ENCODE measurements at places on chromosomes 3 and 15.

GRCh38 chr15:47293466-47294162, 423.7 kb upstream of the SEMA6D start:
- DNase-seq, result no peak

DNA sequence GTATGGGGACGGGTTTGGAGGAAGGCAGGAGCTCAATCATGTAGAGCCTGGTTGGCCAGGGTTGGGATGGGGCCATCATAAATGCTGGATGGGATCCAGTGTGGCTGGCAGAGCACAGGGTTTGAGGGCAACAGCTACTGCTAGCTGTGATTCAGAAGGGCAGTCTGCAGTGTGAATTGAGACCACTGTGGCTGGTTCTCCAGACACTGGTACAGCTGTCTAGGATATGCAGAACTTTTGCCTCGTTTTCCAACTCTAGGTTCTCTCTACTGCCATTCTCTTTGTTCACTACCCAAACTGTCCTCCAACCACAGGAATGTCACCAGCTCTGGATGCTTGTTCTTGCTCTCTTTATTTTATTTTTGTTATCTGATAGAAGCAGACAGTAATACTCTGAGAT, 543.6 kb downstream of the AGBL1 start:
- no peak for DNase-seq

- no peak for DNase-seq
These were observed 143.6 kb upstream of the SLITRK3 start for GRCh38 chr3:165339753-165340152.

GRCh38 chr3:136135039-136135802, 60.9 kb downstream of the MSL2 start:
- DNase-seq, result peak; percentile 77

DNA sequence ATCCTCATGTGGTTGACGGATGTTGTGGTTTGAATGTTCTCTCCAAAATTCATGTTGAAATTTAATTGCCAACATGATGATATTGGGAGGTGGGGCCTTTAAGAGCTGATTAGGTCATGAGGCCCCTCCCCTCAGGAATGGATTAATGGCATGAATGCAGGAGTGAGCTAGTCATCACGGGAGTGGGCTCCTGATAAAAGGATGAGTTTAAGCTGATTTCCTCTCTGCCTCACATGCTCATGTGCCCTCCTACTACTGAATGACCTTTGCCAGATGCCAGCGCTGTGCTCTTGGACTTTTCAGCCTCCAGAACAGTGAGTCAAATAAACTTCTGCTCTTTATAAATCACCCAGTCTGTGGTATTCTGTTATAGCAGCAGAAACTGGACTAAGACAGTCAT, 111.2 kb downstream of the MYO5A start:
- no peak for DNase-seq

DNA sequence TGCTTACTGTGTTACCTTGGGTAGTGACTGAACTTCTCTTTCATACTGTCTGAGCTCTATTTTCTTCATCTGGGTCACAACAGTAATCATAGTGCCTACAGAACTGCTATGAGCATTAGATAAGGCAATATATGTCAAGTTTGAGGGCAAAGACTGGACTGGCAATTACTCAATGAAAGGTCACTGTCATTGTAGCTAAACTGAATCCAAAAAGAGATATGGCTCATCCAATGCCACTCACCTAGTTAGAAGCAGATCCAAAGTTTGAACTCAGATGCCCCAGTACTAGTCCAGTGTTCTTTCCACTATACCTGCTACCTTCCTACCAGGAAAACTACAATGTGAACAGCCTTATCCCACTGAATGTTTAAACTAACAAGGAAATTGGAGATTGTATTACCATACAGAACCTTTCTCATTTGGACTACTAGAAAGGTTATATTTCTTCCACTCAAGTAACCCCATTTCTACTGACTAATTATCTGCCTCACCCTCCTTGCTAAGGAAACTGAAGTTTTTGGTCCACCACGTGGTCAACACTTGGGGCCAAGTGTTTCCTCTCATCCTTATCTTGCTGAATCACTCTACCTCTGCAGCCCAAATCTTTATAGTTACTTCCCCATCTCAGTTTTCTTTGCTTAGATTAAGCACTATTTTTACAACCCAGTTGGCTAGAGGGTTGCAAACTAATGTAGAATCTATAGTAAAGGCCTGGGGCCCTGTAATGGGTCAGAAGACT, 202.3 kb upstream of the LPP start:
- no peak for DNase-seq

DNA sequence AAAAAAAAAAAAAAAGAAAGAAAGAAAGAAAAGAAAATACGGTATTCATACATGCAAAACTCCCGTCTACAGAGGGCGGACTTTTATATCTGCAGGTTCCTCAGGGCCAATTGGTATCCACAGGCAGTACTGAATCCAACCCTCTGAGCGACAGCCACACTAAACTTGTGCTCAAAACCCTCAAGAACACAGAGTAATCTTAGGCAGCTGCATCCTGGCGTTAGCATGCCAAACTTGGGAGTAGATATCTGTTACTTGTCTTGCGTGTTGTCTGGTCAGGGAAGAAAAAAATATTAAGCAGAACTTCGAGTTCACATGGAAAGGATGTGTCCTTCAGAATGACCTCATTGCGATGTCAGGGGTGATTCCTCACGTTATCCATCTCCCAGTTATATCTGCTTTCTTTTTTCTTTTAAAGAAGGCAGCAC, 12.8 kb downstream of the SNAP23 start:
- DNase-seq, result no peak

DNA sequence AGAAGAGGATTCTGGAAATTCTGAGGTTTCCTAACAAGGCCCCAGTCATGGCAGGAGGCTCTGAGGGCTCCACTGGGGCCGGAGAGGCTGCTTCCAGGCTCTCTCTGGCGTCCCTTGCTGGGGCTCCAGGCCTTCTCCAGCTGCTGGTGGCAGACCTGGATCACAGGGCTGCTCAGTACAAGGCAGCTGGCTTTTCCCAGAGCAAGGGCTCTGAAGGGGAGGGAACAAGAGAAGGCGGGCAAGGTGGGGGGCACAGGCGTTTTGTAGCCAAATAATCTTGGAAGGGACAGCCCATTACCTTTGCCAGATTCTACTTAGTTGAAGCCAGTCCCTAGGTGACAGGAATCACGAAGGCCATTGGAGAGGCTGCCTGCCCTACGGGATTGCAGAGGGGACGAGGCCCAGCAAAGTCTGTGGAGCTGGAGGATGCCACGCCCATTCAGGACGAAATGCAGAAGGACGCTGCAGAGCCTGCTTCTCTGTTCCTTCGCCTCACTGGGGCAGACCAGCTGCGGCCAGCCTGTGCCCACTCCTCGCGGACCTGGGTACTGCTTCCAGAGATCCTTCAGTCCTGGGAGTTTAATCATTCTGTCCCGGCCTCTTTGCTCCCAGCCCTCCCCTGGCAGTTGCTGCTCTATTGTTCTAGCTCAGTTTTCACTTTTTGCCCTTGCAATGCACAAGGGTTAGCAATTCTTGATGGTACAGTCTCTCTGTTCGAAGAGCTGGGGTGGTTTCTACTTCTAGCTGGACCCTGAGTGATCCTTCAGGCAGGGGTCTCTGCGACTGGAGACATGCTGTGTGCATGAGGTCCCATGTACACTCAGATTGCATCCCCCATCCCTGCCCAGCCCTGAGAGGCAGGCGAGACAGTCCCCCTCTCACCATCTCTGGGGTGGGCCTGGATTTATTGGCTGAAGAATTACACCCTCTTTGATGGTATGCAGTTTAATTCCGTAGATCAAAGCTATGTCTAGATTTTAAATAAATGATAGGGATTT, 149.3 kb upstream of the MEF2A start:
- DNase-seq, result no peak

DNA sequence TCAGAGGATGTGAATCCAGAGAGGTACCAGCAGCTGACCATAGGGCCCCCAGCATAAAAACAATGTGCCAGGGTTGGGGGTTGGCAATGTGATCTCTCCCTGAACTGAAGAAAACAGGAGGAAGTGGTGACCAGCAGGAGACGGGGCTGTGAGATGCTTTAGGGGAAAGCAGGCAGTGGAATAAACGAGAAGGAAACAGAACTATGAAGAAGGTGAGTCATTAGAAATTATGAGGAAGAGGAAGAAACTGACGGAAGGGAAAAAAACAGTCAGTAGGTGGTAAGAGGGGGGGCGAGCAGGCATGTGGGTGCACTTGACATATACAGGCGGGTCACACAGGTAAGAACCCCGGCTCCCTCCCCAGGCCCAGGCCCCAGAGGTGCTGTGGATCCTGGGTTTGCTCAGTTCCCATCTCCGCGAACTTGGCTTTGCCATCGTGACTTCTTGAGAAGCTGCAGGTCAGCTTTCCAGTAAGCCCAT, 42.2 kb upstream of the B3GNT5 start:
- no peak for DNase-seq

DNA sequence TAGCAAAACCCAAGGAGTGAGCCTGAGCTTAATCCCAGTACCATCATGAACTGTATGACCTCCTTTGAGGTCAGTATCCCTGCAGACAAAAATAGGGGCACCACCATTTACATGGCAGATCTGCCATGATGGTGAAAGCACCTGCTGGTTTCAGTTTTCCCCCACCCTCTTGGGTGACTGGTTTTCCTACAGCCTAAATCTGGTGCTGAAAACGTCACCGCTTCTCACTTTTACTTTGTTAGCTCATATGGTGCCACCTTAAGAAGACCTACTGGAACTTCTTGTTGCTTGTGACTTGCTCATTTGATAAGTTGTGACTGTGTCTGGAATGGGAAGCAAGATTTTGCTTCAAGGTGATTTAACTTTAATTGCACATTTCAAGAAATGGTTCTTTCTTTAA, 5.1 kb downstream of the PPP1R2 start:
- DNase-seq, result no peak

GRCh38 chr3:56799251-56799882, 2.4 kb downstream of the ARHGEF3 start:
- DNase-seq, result peak; percentile 88

- no peak for DNase-seq
These were observed 225.8 kb upstream of the UMPS start for GRCh38 chr3:124504332-124505059.

DNA sequence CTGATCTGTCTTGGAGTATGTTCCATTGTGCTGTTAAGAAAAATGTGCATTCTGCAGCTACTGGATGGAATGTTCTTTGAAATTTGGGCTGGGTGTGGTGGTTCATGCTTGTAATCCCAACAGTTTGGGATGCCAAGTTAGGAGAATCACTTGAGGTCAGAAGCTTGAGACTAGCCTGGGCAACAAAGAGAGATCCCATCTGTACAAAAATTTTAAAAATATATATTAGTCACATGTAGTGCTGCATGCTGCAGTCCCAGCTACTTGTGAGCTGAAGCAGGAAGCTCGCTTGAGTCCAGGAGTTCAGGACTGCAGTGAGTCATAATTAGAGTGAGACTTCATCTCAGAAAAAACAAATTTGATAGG, 62.8 kb upstream of the PLSCR4 start:
- no peak for DNase-seq

GRCh38 chr3:58346368-58346767, 13.7 kb downstream of the PXK start:
- DNase-seq, result no peak

DNA sequence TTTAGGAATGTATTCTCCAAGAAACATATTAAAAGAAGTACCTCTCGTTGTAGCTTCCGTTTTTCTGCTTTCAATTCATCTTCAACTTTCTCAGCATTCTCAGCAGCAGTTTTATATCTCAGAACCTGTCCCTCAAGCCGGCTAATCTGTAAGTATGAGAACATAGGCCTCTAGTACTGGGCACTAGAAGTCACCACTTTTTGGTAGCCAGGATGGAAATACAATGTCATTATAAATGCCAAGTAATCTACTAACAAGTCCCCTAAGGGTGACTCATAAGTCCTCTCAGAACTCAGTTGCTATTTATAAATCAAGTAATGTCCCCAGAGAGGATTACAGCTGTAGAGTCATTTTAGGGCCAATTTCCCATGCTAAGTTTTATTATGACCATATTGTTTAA, 61.1 kb downstream of the MLH1 start:
- no peak for DNase-seq

DNA sequence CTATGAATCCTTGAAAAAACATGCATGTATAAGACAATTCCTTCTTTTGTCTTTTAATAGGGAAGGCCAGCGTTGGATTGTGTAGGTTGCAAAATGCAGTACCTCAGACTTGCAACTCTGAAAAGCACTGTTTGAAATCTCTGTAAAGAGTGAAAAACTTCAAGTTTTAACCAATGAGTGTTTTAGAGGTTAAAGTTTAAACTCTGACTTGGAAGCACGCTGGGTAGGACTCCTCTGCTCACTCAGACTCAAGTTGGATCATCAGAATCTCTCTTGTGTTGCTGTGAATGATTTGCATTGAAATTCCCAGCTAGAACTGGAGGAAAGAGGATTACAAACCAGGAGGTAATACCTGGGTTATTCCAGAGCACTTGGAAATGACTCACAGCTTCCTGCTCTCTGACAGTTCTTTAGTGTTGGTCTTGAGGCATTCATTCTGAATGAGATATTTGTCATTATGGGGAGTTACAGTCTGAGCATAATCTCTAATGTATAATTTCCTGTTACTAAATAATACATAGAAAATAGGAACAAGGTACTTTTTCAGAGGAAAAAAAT, 49.1 kb downstream of the PLS1 start:
- no peak for DNase-seq

DNA sequence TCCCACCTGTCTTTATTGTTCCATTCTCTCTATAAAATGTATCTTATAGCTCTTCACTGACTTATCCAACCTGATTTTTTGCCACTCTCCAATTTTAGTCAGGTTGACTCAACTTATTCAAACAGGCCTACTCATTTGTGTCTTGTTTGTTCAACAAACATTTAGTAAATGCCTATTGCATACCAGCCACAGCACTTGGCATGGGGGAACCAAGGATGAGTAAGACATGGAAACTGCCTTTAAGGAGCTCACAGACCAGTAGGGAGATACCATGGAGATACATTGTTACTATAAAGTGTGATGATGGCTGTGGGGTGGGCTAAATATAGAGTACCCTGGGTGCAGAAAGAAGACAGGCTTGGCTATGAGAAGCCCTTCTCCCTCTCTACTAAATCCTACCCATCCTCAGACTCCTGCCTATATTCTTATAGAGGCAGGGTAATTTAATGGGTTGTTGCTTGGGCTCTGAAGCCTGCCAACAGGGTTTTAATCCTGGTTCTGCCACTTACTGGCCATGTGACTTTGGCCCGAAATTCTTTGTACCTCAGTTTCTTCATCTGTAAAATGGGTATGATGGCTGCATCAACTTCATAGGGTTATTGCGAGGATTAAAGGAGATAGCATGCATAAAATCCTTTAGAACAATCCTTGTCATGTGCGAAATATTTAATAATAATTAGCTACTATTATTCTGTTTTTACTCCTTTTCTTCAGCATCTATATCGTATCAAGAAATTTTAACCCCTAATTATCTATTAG, 348.5 kb upstream of the UMPS start:
- DNase-seq, result no peak

- DNase-seq, result no peak
These were observed 56.9 kb upstream of the SATB1 start for GRCh38 chr3:18481946-18482548.

- DNase-seq, result no peak
These were observed 270.2 kb upstream of the THBS1 start for GRCh38 chr15:39310633-39311032.

- DNase-seq, result no peak
These were observed 20.0 kb downstream of the EFCC1 start for GRCh38 chr3:129021140-129021551.

GRCh38 chr3:178705925-178706324, 169.7 kb downstream of the KCNMB2 start:
- peak; percentile 85 for DNase-seq

- no peak for DNase-seq
These were observed 13.2 kb upstream of the EDC3 start for GRCh38 chr15:74709011-74709410.

- DNase-seq, result no peak
These were observed 197.9 kb upstream of the MEIS2 start for GRCh38 chr15:37298271-37298670.

- DNase-seq, result no peak
These were observed 243.6 kb upstream of the ONECUT1 start for GRCh38 chr15:53033709-53034108.
